ENCODE measurements at places on chromosomes 4 and X.

GRCh38 chr4:109177096-109177810, 125.2 kb downstream of the COL25A1 start:
- DNase-seq = no peak

DNA sequence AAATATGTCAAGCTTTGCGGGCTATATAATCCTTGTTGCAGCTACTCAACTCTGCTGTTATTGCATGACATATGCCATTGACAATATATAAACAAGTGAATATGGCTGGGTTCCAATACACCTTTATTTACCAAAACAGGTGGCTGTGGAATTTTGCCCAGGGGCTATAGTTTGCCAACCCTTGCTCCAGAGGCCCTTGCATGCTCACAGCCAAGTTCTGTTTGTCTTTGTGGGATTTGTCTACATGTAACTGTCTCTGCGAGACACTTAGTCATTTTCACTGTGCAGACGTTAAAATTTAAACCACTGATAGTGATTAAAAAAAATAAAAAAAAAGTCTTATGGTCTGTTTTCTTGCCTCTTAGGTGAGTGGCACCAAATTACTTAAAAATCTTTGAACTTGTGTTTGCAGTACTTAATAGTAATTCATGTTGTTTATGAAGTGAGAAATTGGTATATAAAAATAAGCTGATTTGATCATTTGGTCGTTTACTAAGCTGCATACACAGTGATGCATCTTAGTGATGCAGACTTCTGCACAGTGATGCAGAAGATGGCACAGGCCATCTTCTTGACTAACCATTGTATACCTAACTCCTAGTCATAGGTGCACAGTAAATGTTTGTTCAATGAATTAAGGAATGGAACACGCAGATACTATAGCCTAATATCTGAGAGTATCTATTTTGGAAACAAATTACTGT, 170.9 kb downstream of the FRMPD4 start:
- no peak for DNase-seq

GRCh38 chrX:47662144-47662657, 3.2 kb upstream of the UXT start:
- DNase-seq = no peak

DNA sequence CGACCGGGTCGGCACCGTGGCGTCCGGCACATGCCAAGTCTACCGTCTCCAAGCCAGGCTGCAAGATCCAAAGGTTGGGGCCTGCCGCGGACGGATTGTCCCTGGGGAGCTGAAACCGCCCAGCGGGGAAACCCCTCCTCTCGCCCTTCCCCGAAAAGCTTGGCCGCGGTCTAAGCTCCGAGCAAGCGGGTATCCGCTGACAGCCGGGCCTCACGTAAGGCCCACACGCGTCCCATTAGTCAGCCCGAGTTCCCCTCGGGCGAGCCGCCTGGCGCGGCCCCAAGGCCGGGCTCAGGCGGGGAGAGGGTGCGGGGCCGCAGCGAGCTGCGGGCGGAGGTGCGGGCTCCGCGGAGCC, 6.8 kb upstream of the BCOR start:
- no peak for DNase-seq

GRCh38 chrX:121151293-121151692, 103.9 kb downstream of the GLUD2 start:
- DNase-seq = no peak

GRCh38 chr4:67030636-67031035, 514.7 kb downstream of the CENPC start:
- DNase-seq = no peak

DNA sequence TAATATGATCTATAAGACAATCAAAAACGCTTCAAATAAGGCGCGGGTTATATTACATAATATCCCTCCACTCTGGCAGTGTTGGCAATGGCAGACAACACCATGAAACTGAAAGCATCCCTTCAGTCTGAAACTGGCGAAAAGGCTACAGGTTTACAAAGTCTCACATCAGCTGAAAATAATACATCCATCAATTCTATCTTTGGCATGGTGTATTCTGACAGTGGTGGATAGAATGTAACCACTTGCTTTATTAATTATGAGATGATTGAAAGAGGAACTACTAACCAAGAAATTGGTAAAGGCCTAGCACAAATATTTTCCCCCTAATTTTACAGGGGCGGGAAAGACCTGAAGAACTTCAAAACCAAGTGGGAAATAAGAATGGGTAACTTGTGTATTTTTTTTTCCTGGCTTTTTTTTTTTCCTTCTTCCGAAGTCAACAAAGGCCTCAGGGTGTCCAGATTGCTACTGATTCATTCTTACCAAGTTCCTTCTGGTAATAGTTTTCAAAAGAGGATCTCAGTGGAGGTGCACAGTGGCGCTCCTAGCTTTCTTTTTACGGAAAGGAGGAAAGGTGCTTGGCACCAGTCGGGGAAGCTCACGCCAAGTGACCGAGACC, 728 bp downstream of the UBA6 start:
- no peak for DNase-seq

GRCh38 chrX:46599051-46599560, 25.5 kb downstream of the CHST7 start:
- DNase-seq = no peak

- DNase-seq = no peak
These were observed 95.0 kb downstream of the SH3KBP1 start for GRCh38 chrX:19792412-19792811.
